Stimulated activated CD4-positive, alpha-beta T cell treated with anti-CD3 and anti-CD28 coated beads, Interleukin-15, amount 100 ng/mL, for 1 hour (primary cell): ENCODE measurements at places on chromosomes 6 and 20.

- no peak for DNase-seq
Measured at GRCh38 chr20:51725584-51726176, 42.5 kb downstream of the ATP9A start.

DNA sequence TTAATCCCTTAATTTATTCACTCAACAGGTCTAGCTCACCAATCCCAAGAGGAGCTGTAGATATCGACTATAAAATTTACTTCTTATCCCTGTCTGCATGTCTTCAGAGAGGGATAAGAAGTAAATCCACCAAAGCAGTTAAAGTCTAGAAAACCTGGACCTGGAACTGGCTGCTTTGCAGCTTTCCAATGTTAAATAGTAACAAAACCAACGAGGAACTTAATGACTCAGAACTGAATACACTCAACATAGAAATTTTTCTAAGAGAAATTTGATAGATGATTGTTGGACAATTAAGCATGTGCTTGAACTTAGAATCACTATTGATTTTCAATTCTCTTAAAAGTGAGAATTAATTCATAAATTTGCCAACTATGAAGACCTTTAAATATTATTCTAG, 11.5 kb upstream of the TMEM244 start:
- no peak for DNase-seq

- no peak for DNase-seq
Measured at GRCh38 chr6:1028723-1029122, 283.2 kb upstream of the FOXQ1 start.

DNA sequence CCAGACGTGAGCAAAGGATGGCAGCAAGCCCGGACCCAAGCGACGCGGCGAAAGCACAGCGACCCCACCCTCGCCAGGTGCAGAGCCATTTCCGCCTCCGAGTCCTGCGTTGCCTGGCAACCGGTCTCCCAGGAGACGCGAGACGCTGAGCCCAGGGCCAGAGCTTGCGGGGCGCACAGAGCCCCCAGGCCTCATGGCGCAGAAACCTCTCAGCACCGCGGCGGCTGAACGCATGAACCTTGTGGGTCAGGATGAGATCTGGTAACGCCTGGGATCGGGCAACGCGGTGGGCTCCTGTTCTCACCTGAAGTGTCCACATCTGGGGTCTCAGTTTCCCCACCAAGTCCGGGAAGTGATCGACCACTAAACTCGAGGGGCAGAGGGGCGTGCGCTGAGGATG, 77.7 kb downstream of the ANKRD60 start:
- DNase-seq, result no peak

DNA sequence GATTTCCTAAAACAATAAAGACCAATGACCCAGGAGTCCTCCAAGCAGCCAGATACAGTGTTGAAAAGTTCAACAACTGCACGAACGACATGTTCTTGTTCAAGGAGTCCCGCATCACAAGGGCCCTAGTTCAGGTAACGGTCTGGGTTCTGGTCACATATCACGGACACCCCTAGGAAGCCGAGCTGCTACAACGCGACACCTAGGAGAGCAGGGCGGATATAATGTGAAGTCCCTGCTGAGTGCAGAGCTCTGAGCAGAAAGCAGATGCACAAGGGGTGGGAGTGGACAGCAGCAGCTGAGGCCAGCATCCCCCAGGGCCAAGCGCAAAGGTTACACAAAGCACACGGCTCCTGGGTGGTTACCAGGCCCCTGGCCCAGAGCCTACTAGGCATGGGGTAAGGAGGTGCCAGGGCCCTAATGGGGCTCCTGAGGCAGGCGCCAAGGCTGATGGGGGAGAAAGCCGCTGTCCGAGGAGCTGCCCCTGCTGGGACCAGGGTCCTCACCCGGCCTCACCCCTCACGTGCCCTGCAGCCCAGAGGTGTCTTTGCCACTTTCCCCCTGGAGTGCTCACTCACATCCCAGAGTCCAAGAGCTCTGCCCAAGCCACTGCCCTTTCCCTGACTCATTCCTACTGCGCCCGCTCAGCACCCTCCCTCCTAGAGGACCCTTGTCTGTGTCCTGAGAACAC, 8.4 kb downstream of the CST7 start:
- no peak for DNase-seq

DNA sequence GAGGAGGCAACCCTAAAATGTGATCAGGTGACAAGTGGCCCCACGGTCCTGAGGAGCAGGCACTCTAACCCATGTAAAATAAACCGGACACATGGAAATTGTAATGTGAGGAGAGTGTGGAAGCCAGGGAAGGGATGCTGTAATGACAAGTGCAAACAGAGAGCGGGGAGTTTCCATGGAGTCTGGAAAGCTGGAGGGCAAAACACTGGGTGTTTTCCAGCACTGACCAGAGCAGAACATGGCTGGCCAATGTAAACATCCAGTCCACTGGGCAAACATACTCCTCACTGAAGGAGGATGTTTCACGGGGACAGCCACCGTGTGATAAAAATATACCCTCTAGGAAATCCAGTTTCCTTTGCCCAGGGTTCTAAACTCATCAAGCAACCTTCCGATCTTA, 219.0 kb upstream of the JARID2 start:
- DNase-seq, result no peak

GRCh38 chr6:90107771-90108282, 188.8 kb downstream of the BACH2 start:
- DNase-seq, result no peak

GRCh38 chr6:31689249-31690110, 8.6 kb upstream of the LY6G5C start:
- DNase-seq, result no peak

- no peak for DNase-seq
Measured at GRCh38 chr6:25130518-25130917, 148.7 kb upstream of the CARMIL1 start.

GRCh38 chr6:4441981-4442434, 306.6 kb upstream of the ECI2 start:
- DNase-seq, result no peak

GRCh38 chr20:24049081-24049480, 60.5 kb upstream of the GGTLC1 start:
- DNase-seq, result no peak

GRCh38 chr6:96162711-96163120, 146.9 kb downstream of the FUT9 start:
- no peak for DNase-seq

DNA sequence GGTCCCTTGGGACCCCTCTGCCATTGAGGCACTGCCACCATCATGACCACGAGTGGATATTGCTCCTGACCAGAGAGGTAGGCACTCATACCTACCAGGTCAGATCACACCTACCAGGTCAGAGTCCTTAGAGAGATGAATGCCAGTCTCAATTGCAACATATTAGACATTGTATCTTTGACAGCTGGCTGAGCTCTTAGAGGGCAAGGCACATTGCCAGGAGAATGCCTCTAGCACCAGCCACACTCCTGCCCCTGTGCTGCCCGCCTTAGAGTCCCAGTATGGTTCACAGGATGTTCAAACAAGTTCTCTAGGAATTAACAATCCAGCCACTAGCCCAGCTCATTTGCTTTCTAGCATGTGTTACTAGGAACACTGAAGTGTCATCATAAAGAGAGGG, 65.9 kb downstream of the TMEM244 start:
- no peak for DNase-seq

- no peak for DNase-seq
Measured at GRCh38 chr6:138086573-138087196, 20.5 kb downstream of the PERP start.

- no peak for DNase-seq
Measured at GRCh38 chr6:93554018-93554417, 134.7 kb upstream of the EPHA7 start.

- DNase-seq, result no peak
Measured at GRCh38 chr20:38892091-38892981, 33.9 kb upstream of the FAM83D start.

DNA sequence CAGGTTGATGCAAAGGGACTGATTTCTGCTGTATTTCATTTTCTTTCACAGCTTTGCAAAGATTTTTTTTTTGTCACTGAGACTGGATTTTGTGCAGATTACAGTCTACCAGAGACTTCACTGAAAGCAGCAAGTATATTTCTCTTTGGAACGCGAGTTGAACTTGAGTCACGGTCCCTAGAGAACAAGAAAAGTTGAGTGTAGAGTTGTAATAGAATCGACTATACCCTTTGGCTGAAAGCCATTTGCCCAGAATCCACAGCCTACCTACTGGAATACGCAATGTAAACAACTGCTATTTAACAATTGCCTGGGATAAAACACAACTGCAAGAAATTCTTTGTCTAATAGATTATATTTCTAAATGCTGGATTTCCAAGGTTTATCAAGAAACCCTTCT, 520.6 kb downstream of the HDGFL1 start:
- no peak for DNase-seq

GRCh38 chr20:44033873-44034272, 119.2 kb downstream of the TOX2 start:
- DNase-seq, result no peak

DNA sequence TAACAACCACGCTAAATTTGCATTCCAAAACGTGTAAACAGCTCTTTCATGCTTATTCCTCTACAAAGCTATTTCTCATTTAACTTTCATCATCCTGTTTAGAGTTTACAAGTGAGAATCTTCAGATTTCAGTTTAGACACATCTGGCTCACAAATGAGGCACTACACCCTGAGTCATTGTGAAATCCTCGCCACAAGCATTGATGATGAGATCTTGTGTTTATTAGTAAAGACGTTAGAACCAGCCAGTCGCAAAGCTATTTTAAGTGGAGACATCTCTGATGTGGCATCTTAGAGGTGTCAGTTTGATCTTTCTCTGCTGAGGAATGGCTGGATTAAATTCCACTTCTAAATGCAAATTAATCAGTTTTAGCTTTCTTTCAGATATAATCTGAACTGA, 8.3 kb upstream of the ISM1 start:
- no peak for DNase-seq

DNA sequence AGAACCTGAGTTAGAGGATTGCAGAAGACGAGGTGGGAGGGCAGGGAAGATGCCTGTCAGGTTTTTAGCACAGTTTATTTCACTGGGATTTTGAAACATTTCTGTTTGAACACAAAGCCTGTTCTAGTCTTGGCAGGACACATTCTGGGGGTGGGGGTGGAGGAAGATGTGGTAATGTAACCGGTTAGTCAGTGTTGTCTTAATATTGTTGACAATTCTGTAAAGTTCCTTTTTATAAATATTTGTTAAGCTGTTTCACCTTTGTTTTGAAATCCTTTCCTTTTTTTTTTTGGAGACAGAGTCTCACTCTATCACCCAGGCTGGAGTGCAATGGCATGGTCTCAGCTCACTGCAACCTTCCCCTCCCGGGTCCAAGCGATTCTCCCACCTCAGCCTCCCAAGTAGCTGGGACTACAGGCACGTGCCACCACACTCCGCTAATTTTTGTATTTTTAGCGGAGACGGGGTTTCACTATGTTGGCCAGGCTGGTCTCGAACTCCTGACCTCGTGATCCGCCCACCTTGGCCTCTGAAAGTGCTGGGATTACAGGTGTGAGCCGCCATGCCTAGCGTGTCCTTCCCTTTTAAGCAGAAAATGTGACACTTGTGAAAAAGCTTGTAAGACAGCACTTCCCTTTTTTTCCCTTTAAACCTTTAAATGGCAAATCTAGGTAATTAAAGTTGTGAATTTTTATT, 20.2 kb downstream of the SLC9A8 start:
- DNase-seq, result no peak

DNA sequence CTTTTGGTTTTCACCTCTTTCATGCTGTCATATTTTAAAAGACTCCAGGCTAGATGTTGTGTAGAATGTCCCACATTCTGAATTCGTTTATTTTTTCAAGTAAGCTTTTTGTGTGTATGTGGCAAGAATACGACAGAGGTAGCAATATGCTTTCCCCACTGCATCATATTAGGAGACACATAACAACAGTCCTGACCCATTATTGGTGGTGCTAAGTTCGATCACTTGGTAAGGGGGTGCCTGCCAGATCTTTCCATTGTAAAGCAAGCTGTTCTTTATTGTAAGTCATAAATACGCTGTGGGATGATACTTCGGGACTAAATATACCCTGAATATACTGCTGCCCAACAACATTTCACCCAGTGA, 588 bp upstream of the NCOA3 start:
- no peak for DNase-seq

DNA sequence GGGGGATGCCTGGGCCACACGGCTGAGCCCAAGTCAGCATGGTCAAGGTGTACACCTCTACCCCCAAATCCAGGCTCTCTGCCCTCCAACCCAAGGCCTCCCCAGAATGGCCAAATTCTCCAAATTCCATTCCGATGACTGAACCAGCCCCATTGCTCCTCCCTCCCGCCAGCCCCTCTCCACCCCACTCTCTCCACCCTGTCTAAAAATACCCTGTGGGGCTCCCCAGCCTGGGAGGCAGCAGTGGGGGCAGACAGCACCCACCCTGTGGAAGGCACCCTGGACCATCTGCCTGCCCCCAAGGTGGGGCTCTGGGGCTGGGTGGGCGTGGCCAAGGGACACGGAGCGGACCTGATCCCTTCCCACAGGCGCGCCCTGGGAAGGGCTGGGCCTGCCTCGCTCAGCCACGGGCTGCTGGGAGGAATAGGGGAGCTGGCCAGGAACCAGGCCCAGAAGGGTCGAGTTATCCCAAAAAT, 11.4 kb downstream of the TEAD3 start:
- no peak for DNase-seq

DNA sequence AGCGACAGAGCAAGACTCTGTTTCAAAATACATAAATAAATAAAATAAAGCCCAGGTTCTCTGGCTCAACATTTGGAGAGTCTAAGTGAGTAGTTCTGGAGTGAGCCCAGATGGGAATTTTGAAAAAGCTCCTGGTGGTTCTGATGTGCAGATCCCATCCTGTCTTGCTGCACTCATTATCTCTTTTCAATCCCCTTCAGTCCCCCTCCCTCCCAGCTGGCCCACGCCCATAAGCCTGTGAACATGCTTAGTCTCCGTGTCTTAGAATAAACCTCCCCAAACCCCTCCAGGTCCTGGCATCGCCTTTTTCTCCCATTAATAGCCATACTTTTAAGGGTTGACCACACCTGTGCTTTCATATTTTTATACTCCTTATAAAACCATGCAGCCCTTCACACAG, 19.4 kb upstream of the TULP1 start:
- no peak for DNase-seq

- DNase-seq, result no peak
Measured at GRCh38 chr6:81735756-81736380, 16.6 kb downstream of the TENT5A start.

- DNase-seq, result no peak
Measured at GRCh38 chr20:945841-946240, 29.7 kb upstream of the ANGPT4 start.

- DNase-seq, result no peak
Measured at GRCh38 chr6:117075218-117075617, 190.1 kb upstream of the VGLL2 start.

- DNase-seq, result no peak
Measured at GRCh38 chr20:47343007-47343472, 13.5 kb downstream of the ZMYND8 start.

- DNase-seq, result no peak
Measured at GRCh38 chr20:32603046-32603726, 18.1 kb upstream of the NOL4L start.
